Smooth muscle cell of the pulmonary artery (primary cell): ENCODE measurements at places on chromosomes 13 and 19. TPM values are rescaled to one million over a fixed set of nuclear protein-coding genes. Genes with fewer than 3 reads are reported as not detected.

CEACAM4 gene
- not detected in 2 replicates for total RNA-seq

RNF225 gene
- total RNA-seq = 0.13 TPM in 1 of 2 replicates, not detected in the other

ZNF613 gene
- 5.7 and 7.6 TPM in 2 replicates for total RNA-seq

EPSTI1 gene
- 2.9 TPM in 2 replicates for total RNA-seq

PRKCG gene
- 0.07 TPM in 1 of 2 replicates, not detected in the other for total RNA-seq

CEBPG gene
- 21.0 and 30.6 TPM in 2 replicates for total RNA-seq

ZNF227 gene
- 18.6 and 19.0 TPM in 2 replicates for total RNA-seq

CCDC194 gene
- 0.26 TPM in 1 of 2 replicates, not detected in the other for total RNA-seq

CAMSAP3 gene
- not detected in 2 replicates for total RNA-seq
